ENCODE measurements at places on chromosomes 6 and 20.

- peak; percentile 41 for DNase-seq
Measured at GRCh38 chr20:22453244-22454080, 130.9 kb downstream of the FOXA2 start.

DNA sequence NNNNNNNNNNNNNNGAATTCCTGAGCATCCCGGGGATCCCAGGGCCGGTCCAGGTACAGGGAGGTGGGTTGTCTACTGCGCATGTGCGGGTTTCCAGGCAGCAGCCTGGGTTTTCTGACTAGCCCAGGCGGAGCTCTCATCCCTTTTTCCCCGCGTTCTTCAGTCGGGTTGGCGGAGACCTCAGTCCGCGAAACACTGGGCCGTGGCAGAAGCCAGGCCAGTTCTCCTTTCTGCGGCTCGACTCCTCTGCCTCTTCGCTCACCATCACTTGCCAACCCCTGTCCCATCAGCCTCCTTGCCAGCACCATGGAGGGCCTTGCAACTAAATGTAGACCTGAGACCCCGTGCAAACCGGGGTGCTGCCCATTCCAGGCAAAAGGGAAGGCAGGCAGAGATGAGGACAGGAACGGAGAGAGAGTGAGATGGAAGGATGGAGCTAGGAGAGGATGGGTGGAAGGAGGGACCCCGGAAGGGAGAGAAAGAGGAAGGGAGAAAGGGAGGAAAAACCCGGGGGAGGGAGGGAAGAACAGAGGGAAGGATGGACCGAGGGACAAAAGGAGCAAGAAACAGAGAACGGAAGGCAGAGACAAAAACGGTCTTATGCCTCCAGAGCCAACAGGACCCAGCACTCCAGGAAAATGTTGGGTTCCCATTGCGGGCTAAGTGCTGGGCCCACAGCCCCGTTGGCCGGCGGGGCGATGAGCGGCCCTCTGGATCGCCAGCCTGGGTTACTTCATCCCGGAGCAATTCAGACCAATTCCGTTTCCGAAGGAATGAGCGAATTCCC is 445.4 kb upstream of the DEFB115 start:
- peak; percentile 83 for DNase-seq

DNA sequence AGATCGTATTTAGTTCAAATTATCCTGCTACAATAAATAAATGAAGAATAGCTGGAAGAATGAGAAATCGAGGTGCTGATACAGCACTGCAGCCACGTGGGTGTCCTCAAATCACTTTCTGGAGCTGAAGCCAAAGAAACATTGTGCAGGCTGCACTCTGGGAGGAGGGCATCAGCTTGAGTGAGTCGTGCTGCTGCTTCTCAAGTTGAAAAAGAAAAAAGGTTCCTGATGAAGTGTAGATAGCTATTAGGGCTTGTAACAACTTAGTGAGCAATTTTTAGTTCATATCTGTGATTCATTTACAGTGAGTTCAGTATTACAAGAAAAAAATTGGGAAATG is 40.5 kb downstream of the DSE start:
- no peak for DNase-seq

- no peak for DNase-seq
Measured at GRCh38 chr6:83589076-83589475, 76.7 kb downstream of the PRSS35 start.

GRCh38 chr6:111900735-111901134 is 27.5 kb upstream of the FYN start:
- DNase-seq: no peak

GRCh38 chr6:128531696-128532095 is 11.3 kb upstream of the PTPRK start:
- no peak for DNase-seq

DNA sequence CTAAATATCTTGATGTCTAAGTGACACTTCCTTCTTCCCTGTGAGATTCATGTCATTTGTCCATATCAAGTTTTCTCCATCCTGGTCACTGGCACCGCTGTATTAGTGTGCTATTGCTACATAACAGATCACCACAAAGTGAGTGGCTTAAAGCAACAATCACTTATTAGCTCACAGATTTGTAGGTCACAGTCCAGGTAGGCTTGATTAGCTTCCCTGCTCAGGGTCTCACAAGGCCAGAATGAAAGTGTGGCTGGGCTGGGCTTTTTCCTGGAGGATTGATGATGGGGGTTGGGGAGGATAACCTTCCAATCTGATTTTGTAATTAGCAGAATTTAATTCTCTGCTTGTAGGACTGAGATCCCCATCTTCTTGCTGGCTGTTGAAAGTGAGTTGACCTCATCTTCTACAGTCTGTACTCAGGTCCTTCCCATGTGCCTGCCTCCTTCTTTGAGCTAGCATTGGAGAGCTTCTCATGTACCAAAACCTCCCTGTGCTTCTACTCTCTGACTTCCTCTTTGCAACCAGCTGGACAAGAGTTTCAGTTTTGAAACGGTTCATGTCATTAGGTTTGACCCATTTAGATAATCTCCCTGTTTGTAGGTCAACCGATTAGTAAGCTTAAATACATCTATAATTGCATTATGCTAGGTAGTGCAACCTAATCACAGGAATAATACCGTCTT is 152.4 kb upstream of the MAN1A1 start:
- no peak for DNase-seq

- no peak for DNase-seq
Measured at GRCh38 chr6:129140526-129140925, 257.6 kb downstream of the LAMA2 start.

DNA sequence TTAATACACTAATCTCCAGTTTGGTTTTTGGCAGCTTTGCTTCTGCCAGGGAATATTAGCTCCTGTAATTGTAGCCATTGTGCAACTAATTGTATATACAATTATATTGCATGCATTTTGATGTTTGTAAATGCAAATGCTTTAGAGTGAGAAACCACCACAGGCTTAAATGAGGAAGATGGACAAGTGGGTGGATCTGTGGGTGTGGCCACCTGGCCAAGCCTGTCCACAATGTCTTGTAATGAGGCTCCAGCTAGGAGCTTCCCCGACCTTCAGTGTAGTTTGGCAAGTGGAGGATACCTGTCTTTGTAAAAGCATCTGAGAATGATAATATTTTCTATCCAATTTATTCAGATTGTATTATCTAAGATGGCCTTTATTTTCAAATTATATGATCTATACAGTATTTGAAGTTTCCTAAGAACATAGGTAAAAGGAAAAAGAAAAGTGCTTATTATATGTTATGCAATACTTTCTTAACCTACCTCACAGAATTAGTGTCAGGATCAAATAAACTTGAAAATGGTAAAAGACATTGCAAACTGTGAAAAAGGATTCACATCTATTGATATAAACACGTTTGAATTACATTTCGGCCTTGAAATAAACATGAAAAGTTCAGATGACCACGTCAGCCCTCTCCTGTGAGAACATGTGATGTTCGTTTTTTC is 49.3 kb upstream of the ARID1B start:
- peak; percentile 40 for DNase-seq

GRCh38 chr20:15799871-15800270 is 773.4 kb downstream of the KIF16B start:
- DNase-seq: no peak

- no peak for DNase-seq
Measured at GRCh38 chr6:104711371-104711770, 148.3 kb downstream of the HACE1 start.

GRCh38 chr6:152166497-152166896 is 359.0 kb downstream of the ESR1 start:
- no peak for DNase-seq

Measured in NCI-H526 treated with DMSO at 0.1 percent for 48 hours (cell line).